Activated CD4-positive, alpha-beta T cell treated with anti-CD3 and anti-CD28 coated beads, Interleukin-2, amount 50 U/mL, for 16 hours (primary cell): ENCODE measurements at places on chromosomes 12 and 14.

DNA sequence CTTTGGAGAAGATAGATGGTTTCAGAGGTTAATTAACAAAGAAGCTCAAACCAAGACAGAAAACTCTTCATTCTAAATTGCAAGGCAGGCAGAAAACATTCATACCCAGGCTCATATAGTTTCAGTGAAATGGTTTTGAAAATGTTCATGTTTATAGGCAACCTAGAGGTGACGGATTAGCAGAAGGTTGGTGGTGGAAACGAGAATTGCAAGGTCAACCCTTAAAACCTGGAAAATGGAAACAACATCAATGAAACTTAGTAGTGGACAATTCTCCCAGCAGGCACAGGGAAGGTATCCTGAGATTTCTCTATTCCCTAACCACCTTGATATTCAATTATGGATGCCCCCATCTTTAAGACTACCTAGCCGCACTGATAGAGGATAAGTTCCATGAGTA is 965 bp downstream of the CD163 start:
- DNase-seq: no peak

DNA sequence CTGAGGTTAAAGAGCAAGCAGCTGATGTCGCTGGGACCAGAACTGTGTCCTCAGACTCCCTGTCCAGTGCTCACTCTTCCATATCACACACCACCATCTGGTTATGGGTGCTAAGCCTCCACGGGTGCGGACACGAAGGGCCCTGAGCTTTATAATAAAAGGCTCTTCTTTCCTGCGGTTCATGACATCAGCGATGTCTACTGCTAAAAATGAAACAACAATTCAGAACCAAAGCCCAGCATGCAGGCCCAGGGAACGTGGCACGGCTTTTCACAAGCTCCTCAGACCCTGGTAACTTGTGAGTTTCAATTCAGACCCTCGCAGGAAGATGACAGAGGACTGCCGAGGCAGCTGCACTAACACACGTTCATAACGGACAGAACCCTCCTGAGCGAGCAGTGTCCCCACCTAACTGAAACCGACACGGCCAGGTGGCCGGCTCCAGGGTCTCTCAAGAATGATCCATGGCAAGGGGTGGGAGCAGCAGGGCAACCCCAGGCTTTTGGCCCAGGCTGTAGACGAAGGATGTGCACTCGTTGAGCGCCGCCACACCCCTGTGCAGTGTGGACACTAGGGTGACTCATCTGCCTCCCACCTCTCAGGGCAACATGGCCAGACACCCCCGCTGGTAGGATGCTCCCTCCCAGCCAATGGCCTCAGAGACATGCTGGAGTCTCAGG is 180.3 kb downstream of the CALM1 start:
- no peak for DNase-seq

DNA sequence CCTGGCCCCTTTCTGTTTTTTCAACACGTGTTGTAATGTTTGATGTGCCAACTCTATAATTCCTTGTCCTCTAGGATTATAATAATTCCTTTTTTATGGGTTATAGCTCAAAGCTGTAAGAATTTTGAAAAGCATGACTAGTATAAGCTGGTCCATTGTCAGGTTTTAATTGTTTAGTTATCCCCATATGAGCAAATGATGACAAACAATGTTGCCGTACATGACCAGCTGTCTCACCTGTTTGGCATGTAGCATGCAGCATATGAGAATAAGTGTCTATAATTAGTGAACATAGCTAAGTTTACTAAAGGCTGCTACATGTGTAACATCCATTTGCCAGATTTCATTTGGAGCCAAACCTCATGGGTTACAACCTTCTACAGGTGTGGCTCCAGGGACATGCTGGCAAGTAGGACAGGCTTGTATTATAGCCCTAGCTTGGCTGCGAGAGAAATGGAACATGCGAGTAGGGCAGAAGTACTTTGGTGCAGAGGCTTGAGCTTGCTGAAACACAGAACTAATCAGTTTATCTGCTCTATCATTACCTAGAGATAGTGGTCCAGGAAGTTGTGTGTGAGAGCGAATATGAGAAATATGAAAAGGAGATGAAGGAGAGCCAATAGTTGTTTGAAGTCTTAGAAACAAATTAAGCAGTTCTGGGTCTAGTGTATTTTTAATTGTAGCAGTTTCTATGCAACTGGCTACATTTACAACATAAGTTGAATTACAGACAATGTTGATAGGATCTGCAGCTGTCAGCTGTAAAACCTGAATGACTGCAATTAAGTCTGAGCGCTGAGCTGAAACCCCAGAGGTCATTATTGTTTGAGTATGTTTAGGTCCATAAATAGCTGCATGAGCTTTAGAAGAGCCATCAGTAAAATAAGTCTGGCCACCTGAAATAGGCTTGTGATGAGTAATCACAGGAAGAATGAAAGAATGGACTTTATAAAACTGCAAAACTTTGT is 22.6 kb upstream of the MAPKAPK5 start:
- no peak for DNase-seq

GRCh38 chr12:63917864-63918799 is 73.6 kb downstream of the SRGAP1 start:
- DNase-seq: no peak

DNA sequence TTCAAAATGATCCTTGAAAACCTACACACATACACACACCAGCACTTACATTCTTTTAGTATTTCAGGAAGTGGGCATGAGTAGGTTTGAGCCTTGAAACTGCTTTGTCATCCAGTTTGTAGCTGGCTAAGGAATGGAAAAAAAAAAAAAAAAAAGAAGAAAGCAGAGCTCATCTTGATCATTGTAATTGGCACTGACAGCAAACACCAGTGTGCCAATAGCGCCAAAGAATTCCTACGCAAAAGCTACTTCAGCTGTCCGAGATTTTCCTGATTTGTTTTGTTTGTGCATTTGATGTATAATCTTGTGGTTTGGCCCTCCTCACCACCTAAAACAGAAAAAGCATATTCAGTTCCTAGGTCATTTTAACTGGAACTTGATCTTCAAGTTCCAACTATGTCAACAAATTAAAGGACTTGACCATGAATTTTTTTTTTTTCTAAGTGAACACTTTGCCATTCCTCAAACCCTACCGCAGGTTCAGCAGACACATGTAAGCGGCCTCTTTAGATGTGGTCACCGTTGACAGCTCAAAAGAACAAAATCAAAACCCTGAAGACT is 57.3 kb downstream of the FLRT2 start:
- DNase-seq: no peak

GRCh38 chr12:116542345-116542956 is 16.7 kb upstream of the MAP1LC3B2 start:
- no peak for DNase-seq

GRCh38 chr14:68784226-68784910 is 8.5 kb downstream of the ZFP36L1 start:
- DNase-seq: no peak
